ENCODE measurements at places on chromosomes 3 and 15.

GRCh38 chr3:11565932-11566331 is 77.8 kb downstream of the VGLL4 start:
- no peak for DNase-seq

DNA sequence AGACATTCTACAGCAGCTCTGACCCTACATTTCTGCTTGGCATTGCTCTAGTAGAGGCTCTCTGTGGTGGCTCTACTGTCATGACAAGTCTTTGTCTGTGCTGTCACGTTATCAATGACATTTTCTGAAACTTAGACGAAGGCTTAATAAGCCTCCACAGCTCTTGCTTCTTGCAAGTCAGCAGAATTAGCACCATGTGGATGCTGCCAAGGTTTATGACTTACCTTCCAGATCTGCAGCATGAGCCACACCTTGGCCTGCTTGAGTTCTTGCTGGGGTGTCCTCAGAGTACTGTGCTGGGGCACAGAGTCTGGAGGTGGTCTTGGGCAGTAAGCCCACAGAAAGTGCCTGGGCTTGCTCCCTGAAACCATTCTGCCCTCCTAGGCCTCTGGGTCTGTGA is 9.8 kb downstream of the RTP1 start:
- no peak for DNase-seq

- no peak for DNase-seq
Observed at GRCh38 chr15:82177291-82178010, 85.1 kb downstream of the EFL1 start.

DNA sequence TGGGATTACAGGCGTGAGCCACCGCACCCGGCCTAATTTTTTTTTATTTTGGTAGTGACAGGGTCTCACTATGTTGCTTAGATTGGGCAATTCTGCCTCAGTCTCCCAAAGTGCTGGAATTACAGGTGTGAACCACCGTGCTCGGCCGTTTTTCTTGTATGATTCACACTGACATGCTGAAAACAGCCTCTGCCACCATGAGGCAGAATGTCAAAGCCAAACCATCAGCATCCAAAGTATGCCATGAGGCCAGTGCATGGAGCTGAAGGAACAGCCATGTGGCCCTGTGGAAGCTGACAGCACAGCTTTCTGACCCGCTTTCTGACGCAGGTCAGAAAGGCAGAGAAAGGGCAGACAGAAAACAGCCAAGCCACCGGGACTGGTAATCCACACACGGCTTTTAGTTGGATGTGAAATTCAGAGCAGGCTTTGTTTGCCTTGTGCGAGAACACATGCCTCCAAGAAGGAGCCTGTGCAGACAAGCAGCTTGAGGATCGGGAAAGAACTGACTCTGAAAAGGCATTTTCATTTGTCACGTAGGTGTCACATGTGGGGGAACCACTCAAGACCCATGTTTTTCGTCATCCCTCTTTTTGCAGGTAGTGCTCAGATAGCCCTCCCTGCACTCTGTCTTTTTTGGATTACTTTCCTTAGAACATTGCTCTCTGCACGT is 25.1 kb downstream of the XYLB start:
- no peak for DNase-seq

- no peak for DNase-seq
Observed at GRCh38 chr15:81026836-81027599, 26.3 kb downstream of the TLNRD1 start.
